ENCODE measurements at places on chromosomes 7 and 10. TPM values are rescaled to one million over a fixed set of nuclear protein-coding genes. Genes with fewer than 3 reads are reported as not detected.

Gene TACC2
- not detected for total RNA-seq

Gene CNPY4
- total RNA-seq = 40.7 TPM

Gene C1QL3
- total RNA-seq = not detected

- H3K4me3 ChIP-seq = no peak overlapping the region
- peaks cover 7% of the 10 kb centered on the region for H3K27me3 ChIP-seq
- no peaks in the 10 kb centered on the region for H3K36me3 ChIP-seq
- no peak for DNase-seq
Measured at GRCh38 chr7:116542618-116543017, 17.8 kb downstream of the CAV1 start.
